ENCODE measurements at places on chromosomes 16 and 17.

DNA sequence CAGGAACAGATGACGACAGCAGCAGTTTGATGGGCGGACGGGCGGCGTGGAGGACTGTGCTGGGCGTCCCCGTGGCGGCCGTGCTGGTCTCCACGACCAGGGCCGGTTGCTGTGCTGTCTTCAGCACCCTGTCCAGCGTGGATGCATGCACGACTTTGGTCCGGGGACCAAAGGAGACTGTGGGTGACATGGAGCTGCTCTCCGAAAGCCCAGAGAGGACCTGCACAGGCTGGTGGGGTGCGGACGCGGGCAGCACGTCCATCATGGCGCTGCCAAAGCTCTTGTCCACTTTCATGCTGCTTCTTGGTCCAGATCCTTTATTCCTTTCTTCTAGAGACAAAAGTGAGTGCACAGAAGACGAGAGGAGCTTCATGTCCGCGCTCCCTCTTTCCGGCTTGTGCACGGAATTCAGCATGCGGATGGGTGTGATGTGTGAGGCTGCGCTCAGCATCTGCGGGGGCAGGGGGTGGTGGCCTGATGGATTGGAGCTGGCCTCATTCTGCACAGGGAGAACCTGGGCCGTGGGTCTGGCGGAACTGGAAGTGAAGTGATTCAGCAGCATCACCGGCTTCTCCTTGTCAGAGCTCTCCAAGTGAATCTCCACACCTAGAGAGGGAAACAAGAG is 20.3 kb downstream of the MAP1LC3B start:
- no peak for DNase-seq

DNA sequence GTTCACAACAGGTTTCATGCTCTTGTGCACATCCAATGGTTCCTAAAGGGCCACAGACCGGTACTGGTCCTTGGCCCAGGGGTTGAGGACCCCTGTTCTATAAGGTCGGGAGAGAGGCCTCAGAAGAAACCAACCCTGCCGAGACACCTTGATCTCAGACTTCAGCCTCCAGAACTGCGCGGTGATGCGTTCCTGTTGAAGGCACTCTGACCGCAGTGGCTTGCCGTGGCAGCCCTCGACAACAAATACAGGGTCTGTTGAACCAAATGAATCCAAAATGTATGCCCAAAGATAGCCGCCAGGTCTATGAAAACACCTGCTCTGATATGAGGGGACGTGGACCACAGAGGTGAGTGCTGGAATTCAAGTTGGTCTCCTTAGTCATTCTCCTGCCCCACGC is 389.8 kb downstream of the SEC14L1 start:
- no peak for DNase-seq

GRCh38 chr16:86676254-86676670 is 97.9 kb downstream of the FOXL1 start:
- no peak for DNase-seq

- DNase-seq = peak; percentile 65
Measured at GRCh38 chr16:89315791-89316581, 98.5 kb downstream of the ZNF778 start.

GRCh38 chr17:43983515-43984411 is 20.7 kb upstream of the NAGS start:
- no peak for DNase-seq

DNA sequence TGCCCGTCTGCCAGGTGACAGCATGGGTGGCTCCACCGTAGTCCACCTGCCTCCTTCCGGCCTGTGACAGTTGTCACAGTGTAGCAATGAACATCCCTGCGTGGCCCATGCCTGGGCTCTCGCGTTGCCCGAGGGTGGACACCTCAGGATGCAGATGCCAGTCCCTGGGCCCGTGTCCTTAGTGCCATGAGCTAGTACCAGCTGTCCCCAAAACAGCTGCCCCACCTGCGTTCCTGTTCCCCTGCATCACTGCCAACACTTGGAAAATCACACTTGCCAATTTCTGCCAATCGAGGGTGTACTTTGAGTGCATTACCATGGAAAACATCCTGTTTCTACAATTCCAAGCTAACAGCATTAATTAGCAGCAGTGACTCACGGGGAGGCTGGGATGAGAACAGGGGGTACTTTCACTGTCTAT is 9.0 kb upstream of the C16orf95 start:
- no peak for DNase-seq

- no peak for DNase-seq
Measured at GRCh38 chr17:44312396-44313104, 4.1 kb downstream of the RUNDC3A start.

GRCh38 chr17:38353086-38353604 is 1.5 kb downstream of the SOCS7 start:
- DNase-seq = no peak

DNA sequence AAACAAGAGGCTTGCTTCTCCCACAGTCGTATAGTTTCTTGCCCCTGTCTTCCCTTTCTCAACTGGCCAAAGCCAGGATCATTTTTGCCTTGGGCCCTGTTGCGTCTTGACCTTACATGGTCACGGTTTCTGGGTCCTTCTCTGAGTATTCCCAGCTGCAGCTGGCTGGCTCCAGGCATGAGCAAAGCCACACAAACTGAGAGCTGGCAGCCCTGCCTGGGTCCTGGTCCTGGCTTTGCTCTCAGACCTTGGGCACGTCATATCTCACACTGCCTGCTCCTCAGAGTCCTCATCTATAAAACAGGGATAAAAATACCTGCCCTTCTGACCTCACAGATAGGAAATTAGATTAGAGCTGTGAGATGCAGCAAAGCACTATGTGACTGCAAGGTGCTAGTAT is 277.6 kb downstream of the CBLN1 start:
- DNase-seq = no peak

DNA sequence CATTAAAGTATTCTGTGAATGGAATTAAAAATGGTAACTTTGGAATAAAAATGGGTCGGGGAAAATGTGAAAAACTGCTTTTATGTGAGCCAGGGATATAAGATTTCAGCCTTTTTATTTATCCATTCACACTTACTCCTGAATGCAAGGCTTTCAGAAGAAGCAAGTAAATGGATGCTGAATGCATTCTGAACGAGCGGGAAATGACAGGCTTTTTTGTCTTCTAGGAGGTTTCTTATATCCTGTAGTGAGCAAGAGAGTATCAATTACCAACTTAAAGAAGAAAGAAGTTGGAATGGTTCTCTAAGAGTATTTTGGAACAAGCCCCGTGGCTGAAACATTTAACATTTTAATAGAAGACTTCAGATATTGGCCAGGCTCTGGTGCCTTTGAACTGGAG is 36.0 kb downstream of the NUP93 start:
- DNase-seq = no peak

DNA sequence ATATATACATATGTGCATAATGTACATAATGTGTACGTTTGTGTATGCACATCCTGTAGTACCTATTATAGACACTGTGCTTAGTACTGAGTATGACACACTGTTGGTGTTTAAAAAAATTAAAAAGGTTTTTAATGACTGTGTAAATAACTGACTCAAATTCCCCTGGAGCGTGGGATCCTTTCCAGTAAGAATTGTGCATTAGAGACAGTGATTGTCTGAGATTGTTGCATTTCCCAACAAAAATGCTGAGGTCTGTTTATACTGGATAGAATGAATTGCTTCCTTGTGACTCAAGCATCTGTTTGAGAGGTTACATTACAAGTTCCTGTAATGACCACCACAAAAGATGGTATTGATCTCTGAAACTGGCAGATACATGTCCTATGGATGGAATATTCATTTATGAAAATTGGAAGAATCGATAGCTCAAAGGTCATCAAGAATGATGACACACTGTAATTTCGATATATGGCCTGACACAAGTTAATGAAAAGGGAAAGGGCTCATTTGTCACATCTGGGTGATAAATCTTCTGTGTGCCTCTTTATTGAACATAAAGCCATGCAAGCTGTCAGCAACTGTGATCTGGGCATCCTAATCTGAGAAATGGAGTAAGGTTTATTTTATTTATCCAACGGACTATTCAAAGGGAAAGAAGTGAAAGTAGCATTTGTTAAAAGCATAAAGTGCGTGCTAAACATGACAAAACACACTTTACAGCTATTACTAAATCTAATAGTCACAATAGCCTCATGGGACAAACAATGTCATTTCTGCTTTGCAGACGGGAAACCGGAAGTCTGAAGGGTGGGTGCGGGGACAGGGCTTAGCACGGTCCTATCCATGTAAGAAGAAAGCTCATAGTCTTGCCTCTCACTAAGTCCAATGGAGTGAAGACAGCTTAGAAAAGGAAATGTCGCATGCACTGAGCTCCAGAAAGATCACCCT is 228.8 kb downstream of the CDH11 start:
- DNase-seq = peak; percentile 43

DNA sequence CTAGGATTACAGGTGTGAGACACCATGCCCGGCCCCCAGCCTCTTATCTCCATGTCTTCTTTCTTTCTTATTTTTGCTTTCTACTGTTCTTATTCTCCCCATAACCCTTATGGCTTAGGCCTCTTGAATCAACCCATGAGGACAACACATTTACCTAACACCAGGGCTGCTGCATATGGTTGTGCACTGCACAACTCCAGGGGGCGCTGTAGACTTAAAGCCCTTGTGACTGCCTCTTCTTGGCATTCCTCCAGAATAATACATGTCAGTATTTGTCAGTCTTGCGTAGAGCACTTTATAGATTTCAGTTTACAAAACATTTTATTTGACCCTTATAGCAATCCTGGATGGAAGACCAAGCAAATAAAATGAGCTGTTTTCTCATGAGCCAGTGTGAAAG is 225.0 kb upstream of the SALL1 start:
- no peak for DNase-seq

- DNase-seq = no peak
Measured at GRCh38 chr17:50923611-50924010, 57.5 kb upstream of the TOB1 start.

- no peak for DNase-seq
Measured at GRCh38 chr17:51618476-51618875, 358.1 kb downstream of the UTP18 start.

DNA sequence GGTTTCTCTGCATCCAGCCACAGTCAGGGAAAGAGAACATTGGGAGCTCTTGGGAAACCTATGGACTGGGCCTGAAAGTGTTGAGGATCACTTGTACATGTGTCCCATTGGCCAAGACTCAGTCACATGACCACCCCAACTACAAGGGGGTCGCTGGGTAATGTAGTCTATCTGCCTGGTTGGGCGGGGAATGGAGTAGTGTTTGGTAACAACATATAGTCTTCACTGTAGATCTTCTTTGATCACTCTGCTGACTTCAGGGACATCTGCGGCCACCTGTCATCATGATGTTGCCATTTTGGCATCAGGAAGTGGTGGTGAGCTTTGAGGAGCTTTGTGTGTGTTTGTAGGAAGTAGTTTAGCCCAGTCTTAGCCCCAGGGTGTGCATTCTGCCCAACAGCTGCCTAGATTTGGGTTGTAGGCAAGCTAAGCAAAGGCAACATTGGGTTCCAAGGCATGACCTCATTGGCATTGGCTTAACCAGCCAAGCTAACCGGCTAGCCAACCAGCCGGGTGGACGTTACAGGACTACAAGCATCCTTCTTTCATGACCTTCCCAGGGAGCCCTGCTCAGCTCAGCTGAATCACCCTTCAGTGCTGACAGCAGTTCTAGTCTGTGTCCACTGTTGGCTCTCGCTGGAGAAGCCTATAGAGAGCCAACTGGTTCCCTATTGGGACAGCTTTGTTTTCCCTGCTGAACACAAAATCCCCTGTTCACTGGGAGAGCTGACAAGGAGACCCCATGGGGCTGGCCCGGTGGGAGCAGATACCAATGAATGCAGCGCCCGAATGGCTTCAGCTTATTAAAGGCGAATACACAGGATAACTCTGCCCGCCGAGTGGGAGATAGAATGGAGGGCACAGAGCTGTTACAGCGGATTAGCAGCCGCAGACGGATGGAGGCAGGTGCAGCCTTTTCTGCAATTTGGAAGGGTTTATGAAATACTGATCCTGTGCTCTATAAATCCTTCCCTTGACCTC is 178.6 kb downstream of the NTN1 start:
- DNase-seq = no peak

DNA sequence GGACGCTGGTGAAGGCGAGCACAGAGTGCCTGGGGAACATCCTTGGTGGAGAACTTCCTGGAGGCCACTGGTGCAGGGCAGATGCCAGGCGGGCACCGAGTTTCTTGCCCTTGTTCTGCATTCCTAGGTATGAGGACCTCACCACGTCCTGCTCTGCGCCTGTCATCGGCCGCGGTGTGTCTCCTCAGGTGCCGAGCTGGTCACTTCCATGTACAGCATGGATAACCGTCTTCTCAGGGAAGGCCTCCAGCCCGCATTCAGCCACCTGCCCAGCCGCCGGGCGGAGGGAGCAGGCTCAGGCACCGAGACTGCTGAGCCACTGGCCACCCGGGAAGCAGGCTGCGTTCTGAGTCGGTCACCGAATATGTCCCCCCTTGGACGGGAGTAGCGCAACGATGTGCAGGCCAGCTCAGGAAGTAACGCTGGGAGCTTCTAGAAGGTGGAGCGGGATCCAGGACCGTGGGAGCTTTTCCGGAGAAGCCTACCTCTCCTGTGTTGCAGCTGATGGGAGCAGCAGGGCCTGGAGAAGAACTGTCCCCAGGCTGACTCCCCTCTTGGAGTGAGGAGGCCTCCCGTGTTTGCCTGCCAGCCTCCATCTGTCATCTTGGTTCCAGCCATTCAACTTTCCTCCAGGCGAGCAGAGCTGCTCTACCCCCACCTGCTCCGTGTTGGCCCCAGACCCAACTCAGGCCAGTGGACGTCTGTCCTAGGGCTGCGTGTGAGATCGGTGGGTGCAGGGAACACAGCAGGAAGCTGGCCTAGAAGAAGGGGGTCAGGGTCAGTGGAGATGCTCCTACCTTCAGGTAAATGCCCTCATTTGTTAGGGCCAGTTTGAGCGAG is 2.1 kb upstream of the BAIAP2 start:
- no peak for DNase-seq

GRCh38 chr17:557371-557770 is 157.3 kb downstream of the VPS53 start:
- DNase-seq = no peak

- no peak for DNase-seq
Measured at GRCh38 chr16:30527635-30528178, 1.3 kb upstream of the ZNF768 start.

DNA sequence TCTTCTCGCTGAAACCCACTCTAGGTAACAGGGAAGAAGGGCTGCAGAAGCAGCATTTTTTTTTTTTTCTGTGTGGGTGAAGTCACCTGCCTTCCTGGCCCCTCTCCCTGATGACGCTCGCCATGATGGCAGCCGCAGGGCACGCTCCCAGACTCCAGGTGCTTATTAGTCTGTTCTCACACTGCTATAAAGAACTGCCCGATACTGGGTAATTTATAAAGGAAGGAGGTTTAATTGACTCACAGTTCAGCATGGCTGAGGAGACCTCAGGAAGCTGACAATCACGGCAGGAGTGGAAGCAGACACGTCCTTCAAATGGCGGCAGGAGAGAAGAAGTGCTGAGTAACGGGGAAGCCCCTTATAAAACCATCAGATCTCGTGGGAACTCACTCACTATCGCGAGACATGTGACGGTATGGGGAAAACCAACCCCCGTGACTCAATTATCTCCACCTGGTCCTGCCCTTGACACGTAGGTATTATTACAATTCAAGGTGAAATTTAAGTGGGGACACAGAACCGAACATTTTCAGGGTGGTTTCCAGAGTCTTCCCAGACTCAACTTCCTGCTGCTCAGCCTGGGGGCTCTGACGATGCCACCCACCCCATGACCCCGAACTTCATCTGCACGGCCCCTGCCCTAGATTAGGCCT is 34.9 kb upstream of the NLRP1 start:
- DNase-seq = no peak

All from HS-5 (cell line).